ENCODE measurements at places on chromosomes 6 and 20. TPM values are rescaled to one million over a fixed set of nuclear protein-coding genes. Genes with fewer than 3 reads are reported as not detected.

Gene CCN6
- 0.39 TPM for total RNA-seq

Gene MAFB
- 20.6 TPM for total RNA-seq

DNA sequence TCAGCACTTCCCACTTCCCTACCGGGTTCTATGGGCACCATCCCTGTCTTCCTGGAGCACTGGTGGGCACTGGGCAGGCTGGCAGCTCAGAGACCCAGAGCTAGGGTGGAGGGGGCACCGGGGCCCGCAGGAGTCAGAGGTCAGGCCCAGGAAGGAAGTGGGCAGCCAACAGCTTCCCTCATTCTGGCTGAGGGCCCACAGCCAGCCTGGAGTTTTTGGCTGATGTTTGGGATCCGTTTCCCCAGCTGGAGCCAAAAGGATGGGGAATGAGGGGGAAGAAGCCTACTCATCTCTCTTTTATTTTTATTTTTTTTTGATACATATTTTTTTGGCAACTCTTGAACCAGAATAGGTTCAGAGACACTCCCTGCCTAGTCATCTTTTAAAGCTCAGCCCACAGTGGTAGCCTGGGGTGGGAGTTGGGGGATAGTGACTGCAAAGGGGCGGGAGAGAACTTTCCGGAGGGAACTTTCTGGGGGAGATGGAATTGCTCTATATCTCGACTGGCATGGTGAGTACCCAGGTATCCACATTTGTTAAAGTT is 54.2 kb upstream of the MLN start:
- DNase-seq, result no peak

DNA sequence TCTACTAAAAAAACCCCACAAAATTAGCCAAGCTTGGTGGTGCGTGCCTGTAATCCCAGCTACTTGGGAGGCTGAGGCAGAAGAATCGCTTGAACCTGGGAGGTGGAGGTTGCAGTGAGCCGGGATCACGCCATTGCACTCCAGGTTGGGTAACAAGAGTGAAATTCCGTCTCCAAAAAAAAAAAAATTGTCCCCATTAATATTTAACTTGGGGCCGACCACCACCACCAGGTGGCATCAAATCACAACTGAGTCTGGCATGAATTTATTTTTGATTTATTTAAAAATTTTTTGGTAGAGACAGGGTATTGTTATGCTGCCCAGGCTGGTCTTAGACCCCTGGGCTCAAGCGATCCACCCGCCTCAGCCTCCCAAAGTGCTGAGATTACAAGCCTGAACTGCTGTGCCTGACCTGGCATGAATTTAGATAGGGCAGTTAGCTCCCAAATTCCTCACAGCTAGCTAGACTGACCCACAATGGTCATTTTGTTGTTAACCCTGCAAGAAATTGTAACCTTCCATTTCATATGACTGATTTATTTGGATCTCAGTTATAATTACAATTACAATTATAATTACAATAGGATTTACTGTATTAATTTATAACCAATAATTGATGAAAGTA is 17.1 kb upstream of the BEND3 start:
- no peak for DNase-seq

- no peak for DNase-seq
These were observed 5.4 kb downstream of the ADA start for GRCh38 chr20:44646023-44646640.

DNA sequence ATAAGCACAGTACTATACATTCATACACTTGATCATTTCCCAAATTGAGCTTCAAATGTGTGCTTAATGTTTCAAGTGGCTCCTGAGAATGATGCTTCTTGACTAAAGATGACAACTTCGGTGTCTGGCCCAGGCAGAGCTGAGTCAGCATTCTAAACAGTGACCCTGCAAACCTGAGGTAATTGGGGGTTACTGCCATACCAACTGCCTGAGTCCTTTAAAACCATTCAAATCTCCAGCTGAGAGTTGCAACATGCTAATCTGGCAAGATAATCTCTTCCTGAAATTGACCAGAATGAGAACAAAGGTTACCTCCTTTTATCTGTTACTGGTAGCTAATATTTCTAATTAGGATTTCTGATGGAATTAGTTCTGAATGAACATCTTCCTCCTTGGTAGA is 8.2 kb downstream of the BACH2 start:
- no peak for DNase-seq

DNA sequence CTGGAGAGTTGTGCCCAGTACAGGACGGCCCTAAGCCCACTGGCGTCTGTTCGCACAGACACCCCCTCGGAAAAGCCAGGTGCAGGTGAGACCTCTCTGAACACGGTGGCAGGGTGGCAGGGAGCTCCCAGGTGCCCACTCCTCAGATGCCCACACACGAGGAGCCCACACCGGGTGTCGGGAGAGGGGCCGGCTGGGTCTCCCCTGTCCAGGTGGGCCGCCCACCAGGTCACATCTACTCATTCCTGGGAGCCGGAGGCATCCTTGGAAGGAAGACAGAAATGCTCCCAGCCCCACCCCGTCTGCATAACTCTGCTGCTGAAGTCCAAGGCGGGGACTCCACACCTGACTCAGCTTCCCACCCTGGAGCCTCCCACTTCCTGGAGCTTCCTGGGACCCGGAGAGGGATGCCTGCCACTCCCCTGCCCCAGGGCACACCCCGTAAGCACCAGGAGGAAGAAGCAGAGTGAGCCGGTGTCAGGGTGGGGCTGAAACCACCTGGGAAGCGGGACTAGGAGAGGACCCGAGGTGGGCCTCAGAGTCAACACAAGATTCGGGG is 2.5 kb downstream of the SRMS start:
- no peak for DNase-seq

- no peak for DNase-seq
These were observed 23.9 kb downstream of the CST4 start for GRCh38 chr20:23664954-23665353.

GRCh38 chr20:38700141-38700540 is 24.1 kb upstream of the SLC32A1 start:
- no peak for DNase-seq

GRCh38 chr6:131003488-131004386 is 59.3 kb downstream of the EPB41L2 start:
- DNase-seq, result peak; percentile 74

GRCh38 chr6:166926748-166927147 is 29.6 kb downstream of the RNASET2 start:
- no peak for DNase-seq

DNA sequence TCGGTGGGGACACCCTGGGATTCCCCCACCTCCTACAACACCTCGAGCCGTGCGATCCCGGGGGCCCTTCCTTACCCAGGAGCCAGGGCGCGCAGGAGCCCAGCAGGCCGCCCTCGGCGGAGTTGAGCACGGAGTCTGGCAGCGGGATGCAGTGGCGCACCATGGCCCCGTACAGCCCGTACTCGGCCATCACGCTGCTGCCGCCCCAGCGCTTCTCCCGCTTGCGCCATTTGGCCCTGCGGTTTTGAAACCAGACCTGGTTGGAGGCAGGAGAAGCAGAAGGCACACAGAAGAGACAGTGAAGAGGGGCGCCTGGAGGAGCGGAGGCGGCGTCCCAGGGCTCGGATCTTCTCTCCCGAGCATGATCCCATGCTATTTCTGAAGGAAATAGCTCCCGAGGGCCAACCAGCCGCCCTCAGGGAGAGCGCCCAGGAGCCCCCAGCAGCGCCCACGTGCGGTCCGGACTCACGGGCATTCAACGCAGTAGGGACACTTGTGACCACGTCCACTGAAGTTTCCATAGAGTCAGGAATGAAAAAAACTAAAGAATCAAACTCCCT is 4.3 kb downstream of the VSX1 start:
- no peak for DNase-seq
